AG09319 (cell line): ENCODE measurements at places on chromosomes 12 and 14.

- DNase-seq: no peak
Measured at GRCh38 chr12:4210183-4210582, 63.4 kb upstream of the CCND2 start.

GRCh38 chr14:26394150-26394810, 203.6 kb downstream of the NOVA1 start:
- peak; percentile 8 for DNase-seq

- DNase-seq: no peak
Measured at GRCh38 chr12:82650627-82651337, 35.9 kb upstream of the TMTC2 start.

- DNase-seq: no peak
Measured at GRCh38 chr12:77124767-77125166, 59.4 kb upstream of the E2F7 start.
